ENCODE measurements at places on chromosomes 11 and 22. TPM values are rescaled to one million over a fixed set of nuclear protein-coding genes. Genes with fewer than 3 reads are reported as not detected.

- no peaks in the 10 kb centered on the region for H3K27me3 ChIP-seq
- peaks cover 33% of the 10 kb centered on the region for H3K4me1 ChIP-seq
- H3K4me3 ChIP-seq: peak overlapping the region; percentile 67
- peak overlapping the region; percentile 85 for H3K27ac ChIP-seq
Observed at GRCh38 chr11:46279126-46280099, 2.0 kb downstream of the CREB3L1 start.

GRCh38 chr22:18096823-18097222, 13.8 kb upstream of the TUBA8 start:
- H3K4me3 ChIP-seq: no peak overlapping the region
- no peak overlapping the region for H3K27ac ChIP-seq
- no peaks in the 10 kb centered on the region for H3K27me3 ChIP-seq
- no peaks in the 10 kb centered on the region for H3K36me3 ChIP-seq
- DNase-seq: no peak

DNA sequence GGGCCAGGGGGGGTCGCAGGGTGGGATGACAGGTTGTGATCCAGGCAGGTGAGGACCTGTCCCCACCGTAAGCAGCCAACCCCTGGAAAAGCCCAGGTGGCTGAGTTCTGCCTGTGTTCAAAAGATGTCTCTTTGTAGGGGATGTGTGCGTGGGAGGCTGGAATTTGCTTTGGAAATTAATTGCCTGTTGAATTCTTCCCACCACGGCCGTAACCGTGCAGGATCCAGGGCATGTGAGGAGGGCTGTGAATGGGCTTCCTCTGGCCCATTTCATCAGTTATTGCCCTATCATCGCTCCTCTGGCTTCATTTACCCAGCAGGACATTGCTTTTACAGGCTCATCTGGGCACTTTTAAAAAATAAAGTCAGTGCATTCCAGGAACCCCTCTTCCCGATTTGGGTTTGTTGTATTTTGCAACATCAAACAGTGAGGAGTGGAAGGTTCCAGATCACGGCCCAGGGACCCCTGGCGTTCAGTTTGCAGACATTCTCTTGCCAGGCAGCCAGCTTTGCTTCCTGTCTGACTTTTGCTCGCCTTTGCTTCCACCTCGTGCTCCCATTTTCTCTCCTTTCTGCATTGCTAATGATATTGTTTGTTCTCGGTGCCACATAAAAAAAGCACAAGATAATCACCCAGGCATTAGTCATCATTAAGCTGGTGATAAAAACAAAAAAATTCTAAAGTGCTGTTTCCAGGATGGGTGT, 1306.6 kb downstream of the BRD1 start:
- H3K27ac ChIP-seq: no peak overlapping the region
- H3K27me3 ChIP-seq: no peaks in the 10 kb centered on the region
- H3K4me3 ChIP-seq: no peak overlapping the region
- H3K36me3 ChIP-seq: no peaks in the 10 kb centered on the region
- DNase-seq: no peak
- no peaks in the 10 kb centered on the region for H3K4me1 ChIP-seq

ADM2 gene
- total RNA-seq: 7.3 TPM

DNA sequence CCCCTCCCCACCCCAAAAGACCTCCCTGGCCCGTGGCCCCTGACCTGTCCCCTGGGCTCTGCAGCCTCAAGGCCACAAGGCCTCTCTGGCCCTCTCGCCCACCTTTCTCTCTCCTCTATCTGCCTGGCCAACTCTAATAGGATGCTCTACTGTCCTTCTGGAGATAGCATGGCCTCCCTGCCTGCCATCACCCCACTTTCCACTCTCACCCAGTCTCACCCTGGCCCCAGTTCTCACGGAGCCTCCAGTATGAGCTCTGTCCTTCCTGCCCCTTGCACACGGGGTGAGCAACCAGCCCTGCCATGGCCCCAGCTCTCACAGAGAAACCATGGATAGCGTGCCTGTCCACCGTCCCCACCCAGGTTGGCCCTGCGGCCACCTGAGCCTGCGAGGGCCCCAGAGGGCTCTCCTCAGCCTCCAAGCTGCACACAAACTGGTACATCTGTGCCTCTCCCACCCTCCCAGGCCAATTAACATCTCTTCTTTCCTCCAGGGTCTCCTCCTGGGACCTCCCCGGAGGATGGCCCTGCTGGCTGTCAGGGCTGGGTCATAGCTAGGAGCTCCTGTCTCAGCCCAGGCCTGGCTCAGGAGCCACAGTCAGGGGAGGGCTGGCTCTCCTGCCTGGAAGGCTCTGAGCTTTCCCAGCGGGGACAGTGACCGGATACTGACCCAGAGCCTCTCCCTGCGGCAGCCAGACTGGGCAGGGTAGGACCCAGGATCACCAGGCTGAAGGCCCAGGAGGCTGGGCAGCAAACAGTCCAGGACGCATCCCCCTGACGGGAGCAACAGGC, 22.3 kb downstream of the RTN4R start:
- no peak overlapping the region for H3K4me3 ChIP-seq
- no peak overlapping the region for H3K27ac ChIP-seq
- DNase-seq: no peak
- peaks cover 2% of the 10 kb centered on the region for H3K4me1 ChIP-seq
- H3K36me3 ChIP-seq: no peaks in the 10 kb centered on the region
- H3K27me3 ChIP-seq: no peaks in the 10 kb centered on the region
